ENCODE measurements at places on chromosomes 11 and 22.

GRCh38 chr11:69388210-69388609, 93.3 kb upstream of the LINC01488 start:
- DNase-seq, result no peak

DNA sequence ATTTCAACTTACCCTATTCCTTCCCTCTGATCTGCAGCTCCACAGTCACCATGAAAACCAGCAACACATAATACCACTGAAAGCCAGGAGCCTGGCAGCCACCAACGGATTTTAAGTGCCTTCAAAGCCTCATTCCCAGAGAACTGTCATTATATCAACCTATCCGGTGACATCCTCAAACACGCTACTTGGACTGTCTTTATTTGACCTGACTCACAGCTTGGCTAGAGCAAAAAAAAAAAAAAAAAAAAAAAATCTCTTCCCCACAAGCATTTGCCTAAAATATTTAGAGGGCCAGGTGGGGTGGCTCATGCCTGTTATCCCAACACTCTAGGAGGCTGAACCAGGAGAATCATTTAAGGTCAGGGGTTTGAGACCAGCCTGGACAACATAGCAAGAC, 32.4 kb upstream of the ARHGAP32 start:
- DNase-seq, result no peak

DNA sequence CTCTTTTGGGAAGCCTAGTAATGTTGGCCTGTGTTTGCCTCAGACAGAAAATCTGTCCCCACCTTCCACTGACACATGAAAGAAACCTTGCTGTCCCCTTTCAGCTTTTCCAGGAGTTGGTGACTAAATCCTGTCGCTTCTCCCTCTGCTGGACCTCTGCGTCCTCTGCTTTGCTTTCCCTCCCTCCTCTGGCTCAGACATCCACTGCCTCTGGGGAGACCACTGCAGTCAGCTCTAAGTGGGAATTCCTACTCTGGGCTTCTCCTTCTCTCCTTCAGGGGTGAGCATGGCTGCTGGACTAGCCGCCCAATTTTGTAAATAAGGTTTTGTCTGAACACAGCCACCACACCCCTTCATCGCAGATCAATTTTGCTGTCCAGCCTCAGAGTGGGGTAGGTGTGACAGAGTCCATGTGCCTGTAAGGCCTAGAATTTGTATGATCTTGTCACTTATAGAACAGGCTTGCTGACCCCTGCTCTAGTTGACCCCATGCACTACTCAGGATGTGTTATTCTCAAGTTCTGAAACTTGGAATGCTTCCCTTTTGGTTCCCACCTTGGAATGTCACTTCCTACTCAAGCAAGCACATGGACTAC, 23.0 kb downstream of the LRRC74B start:
- no peak for DNase-seq

- DNase-seq, result no peak
Measured at GRCh38 chr11:134126217-134126822, 57.4 kb downstream of the JAM3 start.

DNA sequence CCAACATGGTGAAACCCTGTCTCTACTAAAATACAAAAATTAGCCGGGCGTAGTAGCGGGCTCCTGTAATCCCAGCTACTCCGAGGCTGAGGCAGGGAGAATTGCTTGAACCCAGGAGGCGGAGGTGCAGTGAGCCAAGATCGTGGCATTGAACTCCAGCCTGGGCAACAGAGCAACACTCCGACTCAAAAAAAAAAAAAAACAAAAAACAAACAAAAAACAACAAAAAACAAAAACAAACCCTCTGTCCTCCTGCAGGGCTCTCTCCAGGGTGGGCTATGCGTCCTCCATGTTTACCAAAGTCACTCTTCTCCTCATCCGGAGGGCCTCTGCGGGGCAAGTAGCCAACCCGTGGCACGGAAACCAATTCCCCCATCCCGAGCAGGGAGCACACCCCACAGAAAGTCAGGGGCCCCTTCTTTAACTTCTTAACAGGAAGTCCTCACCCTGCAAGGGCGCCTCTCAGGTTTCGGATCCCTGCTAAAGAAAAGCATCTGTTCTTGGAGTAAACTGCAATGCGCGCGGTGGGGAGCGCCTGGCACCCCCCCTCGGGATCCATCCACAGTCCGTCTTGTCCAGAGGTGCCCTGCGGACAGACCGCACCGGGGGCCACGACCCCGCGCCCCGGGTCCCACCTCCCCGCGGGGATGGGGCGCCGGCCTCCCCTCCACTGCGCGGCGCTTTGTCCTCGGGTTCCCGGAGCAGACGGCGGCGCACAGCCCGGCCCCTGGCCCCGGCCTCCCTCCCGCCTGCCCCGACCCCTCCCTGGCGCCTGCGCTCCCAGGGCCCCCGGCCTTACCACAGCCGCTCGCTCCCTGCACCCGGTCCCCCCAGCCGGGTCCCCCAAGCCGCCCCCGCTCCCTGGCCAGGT, 712 bp downstream of the CERK start:
- peak; percentile 22 for DNase-seq

- DNase-seq, result no peak
Measured at GRCh38 chr11:2361565-2361964, 15.5 kb upstream of the CD81 start.

GRCh38 chr11:16936643-16937042, 77.6 kb downstream of the PLEKHA7 start:
- DNase-seq, result no peak

DNA sequence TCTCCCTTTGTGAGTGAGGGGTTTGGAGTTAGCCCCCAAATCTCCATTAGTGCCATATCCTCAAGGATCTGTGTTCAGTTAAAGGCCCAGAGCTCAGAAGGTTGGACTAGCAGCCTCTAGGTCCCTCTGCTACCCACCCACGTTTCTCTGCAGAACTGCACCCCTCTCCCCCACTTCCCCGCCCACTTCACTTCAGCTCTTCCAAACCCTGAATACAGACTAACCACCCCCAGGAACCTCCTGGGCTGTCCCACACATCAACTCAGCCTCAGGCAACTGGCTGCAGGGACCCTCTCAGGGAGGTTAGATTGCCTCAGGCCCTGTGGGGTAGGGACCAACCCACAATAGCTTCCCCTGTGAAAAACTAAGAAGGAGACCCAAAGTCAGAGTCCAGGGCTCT, 840 bp downstream of the VPREB3 start:
- no peak for DNase-seq

- DNase-seq, result no peak
Measured at GRCh38 chr11:27227736-27228135, 135.3 kb downstream of the CCDC34 start.

- no peak for DNase-seq
Measured at GRCh38 chr11:30465192-30465591, 121.0 kb downstream of the MPPED2 start.

DNA sequence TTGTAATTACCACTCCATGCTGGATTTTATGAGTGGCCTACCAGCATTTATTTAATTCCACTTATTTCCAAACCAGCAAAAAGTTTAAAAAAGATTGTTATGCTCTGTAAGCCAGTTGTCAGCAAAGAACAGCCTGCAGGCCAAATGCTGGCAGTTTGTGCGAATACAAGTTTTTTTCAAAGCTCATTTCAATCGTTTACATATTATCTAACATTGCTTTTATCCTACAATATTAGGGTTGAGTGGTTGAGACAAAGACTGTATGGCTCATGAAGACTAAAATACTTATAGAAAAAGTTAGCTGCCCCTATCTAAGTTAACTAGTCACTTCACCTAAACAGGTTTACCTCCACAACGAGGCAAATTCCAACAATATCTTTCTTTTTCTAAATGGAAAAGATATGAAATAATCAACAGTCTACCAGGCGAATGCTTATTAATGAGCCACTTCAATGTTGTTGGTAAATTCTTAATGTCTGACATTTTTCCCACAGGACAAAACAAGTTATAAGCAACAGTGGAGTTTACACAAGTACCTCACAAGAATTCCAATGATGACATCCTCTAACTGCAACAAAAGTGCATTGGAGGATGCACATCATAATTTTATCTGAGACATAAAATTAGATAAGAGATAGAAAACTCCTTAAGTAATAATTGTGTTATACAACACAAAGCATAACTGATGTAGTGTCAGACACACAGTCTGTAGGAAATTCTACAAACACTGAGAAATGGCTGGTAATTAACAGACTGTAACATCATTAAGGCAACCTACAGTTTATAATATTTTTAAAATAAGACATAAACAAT, 35.8 kb upstream of the POU2AF2 start:
- DNase-seq, result no peak

- DNase-seq, result no peak
Measured at GRCh38 chr22:42080287-42080686, 787 bp downstream of the SMDT1 start.

DNA sequence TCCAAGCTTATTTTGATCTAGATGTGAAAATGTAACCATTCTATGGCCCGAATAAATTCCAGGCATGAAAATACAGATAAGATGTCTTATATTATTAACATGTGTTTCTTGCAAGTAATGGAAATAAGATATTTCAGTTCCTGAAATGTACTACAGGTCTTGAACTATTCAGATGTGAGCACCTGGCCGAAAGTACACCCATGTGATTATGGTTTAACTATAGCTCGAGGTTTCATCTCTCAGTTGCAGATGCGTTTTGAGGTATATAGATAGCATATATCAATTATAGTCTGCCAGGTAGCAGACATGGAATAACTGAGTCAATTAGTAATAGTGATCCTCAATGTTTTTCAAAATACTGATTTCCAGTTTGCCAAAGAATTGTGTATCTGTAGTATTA, 68.3 kb downstream of the DDIAS start:
- DNase-seq, result no peak

DNA sequence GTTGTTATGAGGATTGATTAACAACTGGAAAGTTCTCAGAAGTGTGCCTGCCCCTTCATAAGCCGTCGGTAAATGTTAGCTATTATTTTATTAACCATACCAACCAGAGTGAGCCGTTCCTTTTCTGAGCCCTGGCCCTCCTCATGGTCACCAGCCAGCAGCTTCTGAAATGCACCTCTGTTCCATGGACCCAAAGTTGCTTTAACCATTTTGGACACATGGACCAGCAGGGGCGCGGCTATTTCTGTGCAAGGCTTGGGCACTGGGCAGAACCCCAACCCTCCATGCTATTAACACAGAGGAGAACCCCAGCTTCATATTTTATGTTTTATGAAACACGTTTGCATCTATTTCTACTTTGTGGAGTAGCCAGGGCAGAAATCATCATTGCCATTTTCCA, 18.6 kb upstream of the SCGB1A1 start:
- DNase-seq, result no peak

DNA sequence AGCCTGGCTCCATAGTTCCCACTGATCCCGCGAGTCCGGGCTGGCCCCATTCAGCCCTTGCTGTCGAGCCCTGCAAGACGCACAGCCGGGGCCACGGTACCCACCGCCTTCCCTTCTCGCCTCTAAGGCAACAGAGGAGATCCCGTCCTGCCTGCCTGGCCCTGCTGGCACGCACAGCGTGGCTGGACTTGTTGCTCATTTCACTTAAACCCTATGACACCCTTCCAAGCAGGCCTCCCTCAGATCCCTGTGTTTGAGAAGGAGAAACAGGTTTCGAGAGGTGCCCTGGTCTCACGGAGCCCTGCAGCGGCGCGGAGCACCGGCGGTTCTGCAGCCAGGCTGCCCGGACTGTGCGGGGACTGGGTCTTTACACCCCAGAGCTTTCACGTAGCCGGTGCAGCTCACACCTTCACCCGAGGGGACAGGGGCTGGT, 1048.4 kb downstream of the BRD1 start:
- no peak for DNase-seq

DNA sequence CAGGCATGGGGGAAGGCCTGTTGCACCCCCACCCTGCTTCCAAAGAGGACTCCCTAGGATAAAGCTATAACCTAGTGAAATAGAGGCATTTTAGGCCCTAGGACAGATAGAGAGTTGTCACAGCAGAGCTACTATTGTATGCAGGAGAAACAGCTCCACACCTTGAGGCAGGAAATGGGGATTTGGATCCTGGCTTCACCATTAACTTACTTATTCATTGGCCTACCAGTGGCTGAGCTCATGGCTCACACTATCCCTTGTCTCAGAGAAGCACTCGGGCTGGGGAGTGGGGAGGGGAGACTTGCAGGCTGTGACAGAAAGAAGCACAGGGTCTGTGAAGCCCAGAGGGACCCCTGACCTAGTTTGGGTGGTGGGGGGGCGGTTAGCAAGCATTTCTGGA, 999 bp upstream of the PDE2A start:
- DNase-seq, result no peak

DNA sequence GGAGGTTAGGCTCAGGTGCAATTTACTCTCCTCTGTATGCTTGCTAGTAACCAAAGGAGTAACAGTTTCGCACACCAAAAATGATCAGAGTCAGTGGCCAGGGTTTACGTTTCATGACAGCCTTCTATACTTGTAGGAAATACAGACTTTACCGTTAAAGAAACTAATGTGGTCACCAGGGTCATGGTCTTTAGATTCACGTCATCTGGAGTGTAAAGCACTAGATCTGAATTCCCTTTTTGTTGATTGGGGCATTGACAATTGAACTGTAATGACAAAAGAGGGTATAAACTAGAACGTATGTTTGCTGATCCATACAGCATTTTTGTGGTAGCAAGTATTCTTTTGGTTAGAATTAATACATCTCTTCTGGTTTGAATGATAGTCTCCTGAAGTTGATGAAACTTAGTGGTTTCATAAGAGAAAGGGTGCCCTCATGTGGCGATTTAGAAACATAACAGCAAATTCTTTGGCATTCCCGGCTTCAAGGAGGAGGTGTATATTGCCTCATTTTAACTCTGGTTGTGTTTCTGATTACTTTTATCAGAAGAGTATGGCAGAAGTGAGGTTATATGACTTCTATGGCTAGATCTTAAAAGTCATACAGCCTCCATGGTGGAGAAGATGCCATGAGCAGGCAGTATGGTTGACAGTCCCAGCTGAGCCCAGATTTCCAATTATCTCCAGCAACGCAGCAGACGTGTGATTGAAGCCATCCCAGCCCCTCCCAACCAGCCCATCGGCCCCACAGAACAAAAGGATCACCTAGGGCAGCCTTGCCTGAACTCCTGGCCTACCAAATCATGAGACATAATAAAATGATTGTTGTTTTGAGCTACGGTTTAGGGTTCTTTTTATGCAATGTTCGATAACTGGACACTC, 35.1 kb downstream of the MMP7 start:
- peak; percentile 46 for DNase-seq

DNA sequence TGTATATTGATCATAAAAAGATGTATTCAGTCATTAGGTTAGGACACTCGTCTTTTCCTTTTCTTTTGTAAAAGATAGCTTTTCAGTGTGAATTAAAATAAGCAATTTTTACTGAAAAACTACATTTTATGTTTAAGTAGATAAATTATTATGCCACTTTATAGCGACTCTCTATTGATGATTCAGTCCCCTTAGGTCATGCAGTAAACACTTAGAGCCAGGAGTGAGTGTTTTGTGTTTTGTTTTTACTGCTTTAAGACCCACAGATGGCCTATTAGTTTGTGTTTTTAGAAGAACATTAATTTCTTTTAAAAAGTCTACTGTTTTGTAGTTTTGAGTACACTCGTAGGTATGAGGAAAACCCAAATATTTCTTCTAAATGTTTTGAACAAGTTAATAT, 86.6 kb downstream of the YAP1 start:
- no peak for DNase-seq

- DNase-seq, result no peak
Measured at GRCh38 chr11:120959189-120959588, 64.7 kb upstream of the TBCEL start.

- no peak for DNase-seq
Measured at GRCh38 chr11:104361975-104362374, 198.0 kb upstream of the PDGFD start.

GRCh38 chr22:39954584-39955055, 5.6 kb upstream of the TMA7B start:
- no peak for DNase-seq
